Karpas-422 (cell line): ENCODE measurements at places on chromosomes 12 and 14. TPM values are rescaled to one million over a fixed set of nuclear protein-coding genes. Genes with fewer than 3 reads are reported as not detected.

The CD27 gene
- total RNA-seq, result 155 and 203 TPM in 2 replicates

The GZMB gene
- total RNA-seq, result not detected in 2 replicates

The B4GALNT3 gene
- total RNA-seq, result 0.30 TPM in 1 of 2 replicates, not detected in the other

GRCh38 chr12:89476904-89477595, 47.5 kb downstream of the GALNT4 start:
- H3K4me1 ChIP-seq, result no peaks in the 10 kb centered on the region
- no peak overlapping the region for H3K4me3 ChIP-seq
- DNase-seq, result no peak
- H3K27ac ChIP-seq, result no peak overlapping the region
- H3K27me3 ChIP-seq, result no peaks in the 10 kb centered on the region

The VDR gene
- not detected in 2 replicates for total RNA-seq

The BCL11B gene
- not detected in 2 replicates for total RNA-seq

DNA sequence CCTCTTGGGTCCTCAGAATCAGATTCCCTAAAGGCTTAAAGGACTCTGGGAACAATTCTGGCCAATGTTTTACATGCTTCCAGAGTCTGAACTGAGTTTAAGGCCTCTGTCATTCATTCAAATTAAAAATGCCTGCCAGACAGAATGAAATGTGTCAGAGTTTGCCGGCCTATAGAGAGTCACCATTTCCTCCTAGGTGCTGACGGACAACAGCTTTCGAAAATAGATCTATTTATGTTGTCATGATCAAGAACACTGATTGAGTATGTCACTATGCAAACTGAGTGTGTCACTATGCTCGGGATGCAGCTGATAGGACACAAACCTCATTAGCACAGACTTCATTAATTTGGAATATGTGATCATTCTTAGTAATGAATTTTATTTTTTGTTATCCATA, 151.4 kb upstream of the TMCC3 start:
- no peak for DNase-seq
- no peaks in the 10 kb centered on the region for H3K36me3 ChIP-seq
- H3K4me3 ChIP-seq, result no peak overlapping the region
- H3K27ac ChIP-seq, result no peak overlapping the region
- H3K4me1 ChIP-seq, result peaks cover 4% of the 10 kb centered on the region; the same call in 1 of the 2 replicates
- H3K27me3 ChIP-seq, result no peaks in the 10 kb centered on the region

DNA sequence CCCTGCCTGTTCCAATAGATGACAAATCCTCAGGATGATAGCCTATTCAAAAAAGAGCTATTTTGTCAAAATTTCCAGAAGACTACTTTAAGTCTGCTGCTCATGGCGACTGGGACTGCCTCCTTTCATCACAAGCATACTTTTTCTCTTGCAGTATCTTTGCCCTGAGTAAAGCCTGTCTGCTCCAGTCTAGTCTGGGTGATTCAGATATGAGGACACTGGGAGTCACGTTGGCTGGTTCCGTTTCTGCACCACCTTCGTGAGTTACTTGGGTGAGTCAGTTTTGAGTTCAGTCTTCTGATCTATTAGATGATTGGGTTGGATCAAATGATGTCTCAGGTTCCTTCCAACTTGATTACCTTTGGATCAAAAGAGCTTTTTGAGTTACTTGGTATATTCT, 301.3 kb upstream of the STXBP6 start:
- DNase-seq, result no peak
- no peak overlapping the region for H3K4me3 ChIP-seq
- no peaks in the 10 kb centered on the region for H3K4me1 ChIP-seq
- no peak overlapping the region for H3K27ac ChIP-seq
